Stimulated activated CD8-positive, alpha-beta memory T cell treated with anti-CD3 and anti-CD28 coated beads, Interleukin-7, amount 100 ng/mL, for 48 hours (primary cell): ENCODE measurements at places on chromosomes 7 and 10.

- DNase-seq, result no peak
Observed at GRCh38 chr7:46682836-46683624, 762.0 kb upstream of the IGFBP3 start.

GRCh38 chr10:11395581-11396310, 215.7 kb downstream of the USP6NL start:
- no peak for DNase-seq

DNA sequence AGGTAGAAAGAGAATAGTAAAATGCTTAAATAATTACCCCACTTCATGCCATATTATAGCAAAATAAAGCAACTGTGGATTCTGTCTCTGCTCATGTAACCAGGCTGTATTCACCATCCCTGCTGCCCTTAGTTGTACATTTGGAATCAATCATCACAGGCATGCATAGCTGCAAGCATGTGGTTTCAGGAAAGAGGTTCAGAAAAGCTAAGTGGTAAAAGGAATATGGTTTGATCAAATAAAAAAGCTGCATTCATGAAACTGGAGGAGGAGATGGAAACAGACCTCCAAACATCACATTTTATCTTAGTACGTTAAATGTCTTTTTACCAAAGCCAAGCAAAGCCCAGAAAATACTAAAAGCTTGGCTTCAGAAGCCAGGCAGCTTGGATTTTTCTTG, 81.3 kb downstream of the ADAM22 start:
- no peak for DNase-seq

GRCh38 chr10:118694848-118695247, 59.9 kb downstream of the CACUL1 start:
- DNase-seq, result no peak

GRCh38 chr10:104080762-104081161, 4.9 kb downstream of the COL17A1 start:
- no peak for DNase-seq

GRCh38 chr7:46173476-46174195, 252.6 kb upstream of the IGFBP3 start:
- no peak for DNase-seq

DNA sequence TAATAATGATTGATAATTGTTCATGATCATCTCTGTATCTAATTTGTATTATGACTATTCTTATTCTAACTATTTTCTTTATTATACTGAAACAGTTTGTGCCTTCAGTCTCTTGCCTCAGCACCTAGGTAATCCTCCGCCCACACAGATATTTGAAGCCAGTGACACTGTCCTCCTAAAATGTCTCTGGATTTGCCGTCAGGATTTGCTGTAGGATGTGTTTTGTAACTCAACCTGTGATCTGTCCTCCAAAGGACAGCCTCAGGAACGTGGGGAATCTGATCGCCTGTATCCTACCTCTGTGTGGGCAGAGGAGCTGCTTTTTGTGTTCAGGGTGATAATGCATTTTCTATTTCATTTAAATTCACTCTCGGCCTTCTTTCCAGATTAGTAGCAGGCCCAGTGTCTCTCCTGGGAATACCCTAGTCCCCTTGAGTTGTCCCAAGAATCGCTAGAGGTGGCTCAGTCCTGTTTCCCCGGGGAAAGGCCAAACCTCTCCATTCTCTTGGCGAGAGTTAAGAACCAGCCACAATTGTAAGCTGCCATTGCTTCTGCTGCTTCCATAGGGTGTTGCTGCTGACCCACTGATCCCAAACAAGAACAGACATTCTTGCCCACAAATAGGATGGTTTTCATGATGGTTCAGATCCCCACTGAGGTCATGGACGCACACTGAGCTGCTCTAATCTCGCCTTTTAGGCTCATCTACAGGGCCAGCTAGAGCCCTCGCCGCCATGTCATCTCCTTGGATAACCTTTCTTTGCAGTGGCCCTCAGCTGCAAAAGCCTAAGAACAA, 136.2 kb upstream of the KCNMA1 start:
- DNase-seq, result no peak
